ENCODE measurements at places on chromosomes 2 and 18.

DNA sequence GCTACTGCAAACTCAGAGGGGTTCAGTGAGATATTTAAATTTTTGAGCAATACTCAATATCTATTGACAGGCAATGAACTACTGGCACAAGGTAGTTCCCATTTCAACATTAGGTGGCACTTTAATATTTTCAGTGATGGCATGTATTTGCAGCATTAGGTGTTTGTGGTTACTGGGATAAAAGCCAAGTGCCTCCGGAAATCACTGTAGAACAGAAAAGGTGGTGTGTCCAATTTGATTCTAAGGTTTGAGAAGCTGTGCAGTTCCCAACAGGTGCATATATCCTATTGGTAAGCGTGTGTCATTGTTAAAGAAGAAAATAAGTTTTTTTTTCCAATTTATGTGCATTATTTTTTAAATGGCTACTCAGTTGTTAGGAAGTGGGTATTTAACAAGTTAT is 41.3 kb downstream of the NABP1 start:
- no peak for DNase-seq

- DNase-seq = no peak
Observed at GRCh38 chr2:24657818-24658217, 135.4 kb downstream of the PTRHD1 start.

- no peak for DNase-seq
Observed at GRCh38 chr2:81249152-81249551, 944.6 kb upstream of the LRRTM1 start.

GRCh38 chr2:236915726-236916125 is 170.0 kb upstream of the COPS8 start:
- DNase-seq = no peak

DNA sequence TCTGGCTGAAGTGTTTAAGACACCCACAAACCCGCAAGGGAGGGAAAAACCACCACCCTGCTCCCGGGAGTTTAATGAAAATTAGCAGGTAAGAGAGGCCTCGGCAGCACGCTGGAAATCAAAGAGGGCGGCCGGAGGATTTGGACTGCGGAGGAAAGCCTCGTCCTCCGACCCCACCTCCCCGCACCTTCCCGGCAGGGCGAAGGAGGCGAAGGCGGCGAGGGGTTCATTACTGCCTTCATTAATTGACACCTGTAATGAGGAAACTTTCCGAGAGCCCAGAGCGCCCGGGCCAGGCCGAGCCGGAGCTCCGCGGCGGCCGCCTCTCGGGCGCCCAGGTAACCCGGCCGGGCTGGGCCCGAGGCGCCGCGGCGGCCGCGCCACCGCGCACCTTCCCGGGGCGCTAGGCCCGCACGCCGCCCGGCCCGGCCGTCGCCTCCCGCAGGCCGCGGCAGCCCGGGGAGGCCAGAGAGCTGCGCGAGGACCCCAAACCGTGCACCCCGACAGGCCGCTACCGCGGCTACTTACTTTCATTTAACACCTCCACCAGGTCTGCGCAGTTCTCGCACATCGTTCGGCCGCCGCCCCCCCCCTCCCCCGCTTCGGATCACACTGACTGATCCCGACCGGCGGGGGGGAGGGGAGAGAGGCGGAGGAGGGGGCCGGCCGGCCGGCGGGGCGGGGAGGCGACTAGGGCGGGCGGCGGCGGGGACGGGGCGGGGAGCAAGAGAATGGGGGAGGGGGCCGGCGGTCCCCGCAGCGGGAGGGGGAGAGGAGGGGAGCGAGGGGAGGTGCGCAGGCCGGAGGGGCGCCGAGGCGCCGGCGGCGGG is 550 bp downstream of the USP34 start:
- peak; percentile 74 for DNase-seq
